Stimulated activated CD8-positive, alpha-beta memory T cell treated with anti-CD3 and anti-CD28 coated beads, Interleukin-7, amount 100 ng/mL, for 1 hour (primary cell): ENCODE measurements at places on chromosomes 12 and 14.

DNA sequence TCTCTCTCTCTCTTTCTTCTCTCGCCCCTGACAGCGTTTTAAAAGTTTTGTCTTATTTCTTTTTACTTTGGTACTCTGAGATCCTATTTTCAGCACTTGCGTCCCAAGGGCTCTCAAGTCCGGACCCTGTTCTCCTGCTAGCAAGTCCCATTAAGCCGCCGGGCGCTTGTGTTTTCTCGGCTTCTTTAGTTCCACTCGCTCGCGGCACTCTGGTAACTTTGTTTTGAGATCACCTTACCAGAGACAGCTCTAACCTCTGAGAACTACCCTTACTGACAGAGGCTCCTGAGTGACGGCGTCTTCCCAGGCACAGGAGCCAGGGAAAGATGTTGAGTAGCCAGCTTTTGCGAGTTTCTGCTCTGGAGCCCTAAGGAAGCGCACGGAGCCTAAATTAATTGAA is 2.7 kb upstream of the MYF5 start:
- DNase-seq, result no peak

DNA sequence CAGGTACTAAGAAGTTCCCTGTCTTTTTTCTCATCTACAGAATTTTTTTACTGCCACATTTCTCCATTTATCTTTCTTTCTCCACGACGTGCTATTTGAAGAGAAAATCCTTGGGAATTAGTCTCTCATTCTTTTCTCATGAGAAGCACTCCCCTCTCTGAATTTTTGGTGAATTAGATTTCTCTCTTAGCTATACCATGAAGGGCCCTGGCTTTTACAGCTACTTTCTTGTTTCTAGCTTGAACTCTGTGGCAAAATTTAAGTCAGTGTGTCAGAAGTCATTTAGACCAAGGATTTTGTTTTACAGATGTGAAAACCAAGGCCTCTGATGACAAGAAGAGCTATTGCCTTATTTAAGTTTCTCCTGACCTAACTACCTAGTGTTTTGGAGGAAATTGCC is 213.1 kb downstream of the AEBP2 start:
- no peak for DNase-seq

GRCh38 chr14:98177551-98177950 is 1094.4 kb downstream of the BCL11B start:
- no peak for DNase-seq

- DNase-seq, result no peak
These were observed 21.1 kb downstream of the PLXNC1 start for GRCh38 chr12:94169495-94169894.

GRCh38 chr12:19894803-19895202 is 455.5 kb downstream of the AEBP2 start:
- no peak for DNase-seq

DNA sequence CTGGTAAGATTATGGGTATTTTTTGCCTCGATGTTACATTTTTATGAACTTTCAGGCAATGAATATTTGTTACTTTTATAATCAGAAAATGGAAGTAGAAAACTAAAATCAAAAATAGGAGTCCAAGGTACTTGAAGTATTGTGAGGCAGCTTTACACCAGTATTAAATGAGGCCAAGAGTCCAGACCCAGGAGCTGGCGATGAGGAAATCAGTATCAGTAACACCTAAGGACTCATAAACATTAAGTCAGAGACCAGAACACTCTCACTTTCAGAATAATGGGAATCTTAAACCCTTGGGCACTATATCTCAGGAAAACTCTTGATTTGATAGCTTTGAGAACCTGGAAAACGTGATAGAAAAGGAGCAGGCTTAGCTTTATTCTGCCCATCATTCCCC is 208.8 kb downstream of the GXYLT1 start:
- DNase-seq, result no peak

- no peak for DNase-seq
These were observed 417 bp downstream of the GLS2 start for GRCh38 chr12:56487448-56488040.
